ENCODE measurements at places on chromosomes 5 and 9.

- no peak for DNase-seq
These were observed 121.7 kb upstream of the WWC1 start for GRCh38 chr5:168169791-168170190.

GRCh38 chr5:176413255-176413565 lies 3.1 kb downstream of the CLTB start:
- no peak for DNase-seq

DNA sequence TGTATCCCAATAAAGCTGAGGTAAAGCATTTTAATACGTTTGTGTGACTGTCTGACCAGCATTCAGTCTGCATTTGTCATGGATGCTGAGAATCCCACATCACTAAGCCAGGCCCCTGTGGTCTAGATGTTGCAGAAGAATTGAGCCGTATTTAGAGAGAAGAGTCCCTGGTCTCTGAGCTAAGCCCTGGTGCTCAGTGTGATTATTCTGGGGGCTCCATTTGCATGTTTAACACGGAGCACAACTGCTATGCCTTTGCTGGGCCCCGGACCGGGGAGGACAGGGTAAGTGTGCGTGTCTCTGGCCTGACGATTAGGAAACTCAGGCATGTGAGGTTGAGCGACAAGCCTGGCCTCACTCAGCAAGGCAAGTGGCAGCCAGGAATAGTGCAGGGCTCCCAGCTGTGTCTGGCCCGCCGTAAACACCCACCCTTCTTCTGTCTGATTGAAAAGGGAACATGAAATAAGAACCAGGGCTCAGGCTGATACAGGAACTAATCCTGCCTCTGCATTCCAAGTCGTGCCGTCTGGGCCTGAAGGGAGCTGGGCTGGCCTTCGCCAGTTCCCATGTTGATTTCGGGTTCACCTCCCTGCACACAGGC lies 22.3 kb downstream of the FAM78A start:
- no peak for DNase-seq

DNA sequence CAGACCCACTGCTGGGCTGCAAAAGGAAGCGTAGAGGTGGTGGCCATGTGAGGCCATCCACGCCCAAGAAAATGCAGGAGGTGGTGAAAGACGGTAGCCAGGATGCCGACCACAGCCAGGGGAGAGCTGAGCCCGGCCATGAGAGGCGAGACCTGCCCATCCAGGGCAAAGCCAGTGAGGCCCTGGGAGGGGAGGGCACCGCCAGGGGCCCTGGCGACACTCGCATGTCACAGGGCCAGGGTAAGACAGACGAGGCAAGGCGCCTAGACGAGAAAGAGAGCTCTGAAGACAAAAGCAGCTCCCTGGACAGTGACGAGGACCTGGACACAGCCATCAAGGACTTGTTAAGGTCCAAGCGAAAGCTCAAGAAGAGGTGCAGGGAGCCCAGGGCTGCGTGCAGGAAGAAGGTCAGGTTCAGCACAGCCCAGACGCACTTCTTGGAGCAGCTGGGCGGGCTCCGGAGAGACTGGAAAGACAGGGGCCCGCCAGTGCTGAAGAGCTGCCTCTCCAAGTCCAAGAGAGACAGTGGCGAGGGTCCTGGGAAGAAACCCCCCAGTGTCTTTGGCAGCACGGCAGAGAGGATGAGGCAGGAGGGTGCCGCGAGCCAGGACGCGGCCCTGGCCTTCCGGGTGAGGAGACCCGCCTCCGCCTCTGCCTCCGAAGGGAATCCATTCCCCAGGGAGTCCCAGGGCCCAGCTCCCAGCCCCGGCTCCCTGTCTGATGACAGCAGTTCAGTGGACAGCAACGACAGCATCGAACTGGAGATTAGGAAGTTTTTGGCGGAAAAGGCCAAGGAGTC lies 6.9 kb downstream of the PPP1R26 start:
- no peak for DNase-seq

GRCh38 chr9:81685763-81686613 lies 3.4 kb downstream of the TLE1 start:
- DNase-seq = no peak

DNA sequence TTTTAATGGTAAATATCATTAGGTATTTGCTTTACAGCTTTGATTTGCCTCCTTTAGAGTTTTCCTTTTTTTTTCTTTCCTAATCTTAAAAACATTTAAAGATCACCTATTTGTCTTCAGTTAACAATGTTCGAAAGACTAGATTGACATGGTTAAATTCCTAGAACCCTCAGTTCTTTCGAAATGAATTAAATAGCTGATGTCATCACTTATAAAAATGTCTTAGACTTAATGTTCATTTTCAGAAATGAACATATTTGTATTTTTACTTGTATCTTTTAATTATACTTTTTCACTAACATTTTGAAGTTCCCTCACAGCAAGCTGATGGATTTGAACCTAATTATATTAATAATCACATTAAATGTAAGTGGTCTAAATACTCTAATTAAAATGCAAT lies 205.3 kb upstream of the IRX4 start:
- DNase-seq = no peak

DNA sequence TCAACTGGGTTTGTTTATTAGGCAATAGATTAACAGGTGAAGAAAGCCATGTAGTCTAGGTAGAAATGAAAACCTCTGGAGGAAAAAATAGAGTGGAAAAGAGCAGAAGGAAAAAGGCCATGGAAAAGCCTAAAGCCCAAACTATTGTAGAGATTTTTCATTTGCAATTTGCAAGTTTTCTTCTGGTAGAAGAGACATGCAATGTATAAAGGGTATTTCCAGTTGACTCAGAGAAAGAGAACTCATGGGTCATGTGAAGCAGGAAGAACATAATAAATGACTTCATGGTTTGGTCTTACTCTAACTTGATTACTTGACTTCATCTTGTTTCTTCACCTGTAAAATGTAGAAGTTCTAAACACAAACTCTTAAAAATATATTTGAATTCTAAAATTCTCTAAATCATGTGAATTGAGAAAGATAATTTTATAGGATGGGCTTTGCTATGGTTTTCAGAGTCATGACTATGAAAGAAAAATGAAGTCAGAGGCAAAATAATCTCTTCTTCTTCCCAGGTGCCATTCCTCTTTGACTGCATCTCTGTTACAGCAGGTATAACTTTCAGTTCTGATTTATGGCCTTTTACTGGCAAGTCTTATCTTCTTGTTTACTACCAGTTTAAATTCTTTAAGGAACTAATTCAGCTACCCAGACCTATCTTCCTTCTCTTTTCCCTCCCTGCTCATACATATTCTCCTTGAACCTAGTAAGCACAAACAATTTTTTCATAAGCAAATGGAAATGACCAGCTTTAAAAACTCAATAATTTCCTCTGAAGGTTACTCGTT lies 47.7 kb upstream of the TMC1 start:
- DNase-seq = no peak

DNA sequence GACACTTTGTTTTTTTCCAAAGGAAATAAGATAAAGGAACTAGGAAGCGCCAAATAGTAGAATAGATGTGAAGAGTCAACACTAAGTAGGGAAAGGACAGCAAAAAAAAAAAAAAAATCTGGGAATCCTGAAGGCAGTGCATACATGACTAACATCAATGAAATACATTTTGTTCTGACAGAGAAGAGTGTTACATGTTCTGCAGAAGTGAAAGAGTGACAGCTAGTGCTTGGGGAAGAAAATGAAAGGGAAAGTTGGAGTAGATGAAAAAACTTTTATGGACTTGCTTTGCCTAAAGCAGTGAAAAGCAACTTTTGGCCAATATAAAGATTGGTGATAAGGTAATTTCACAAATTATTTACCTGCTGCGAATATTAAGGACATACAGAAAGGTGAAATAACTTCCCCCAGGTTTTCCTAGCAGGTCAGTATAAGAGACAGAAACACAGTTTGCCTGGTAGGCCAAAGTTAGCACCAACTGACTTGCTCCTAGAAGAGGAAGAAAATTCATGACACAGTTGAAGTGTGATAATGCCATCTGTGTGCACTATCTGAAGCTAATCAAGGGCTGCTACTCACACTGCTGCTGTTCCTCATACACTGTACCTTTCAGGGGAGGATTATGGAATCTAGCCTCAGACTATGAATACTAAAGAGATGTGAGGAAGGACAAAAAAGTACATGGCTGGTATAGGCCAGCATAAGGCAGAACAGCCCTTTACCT lies 38.6 kb downstream of the RANBP6 start:
- no peak for DNase-seq

DNA sequence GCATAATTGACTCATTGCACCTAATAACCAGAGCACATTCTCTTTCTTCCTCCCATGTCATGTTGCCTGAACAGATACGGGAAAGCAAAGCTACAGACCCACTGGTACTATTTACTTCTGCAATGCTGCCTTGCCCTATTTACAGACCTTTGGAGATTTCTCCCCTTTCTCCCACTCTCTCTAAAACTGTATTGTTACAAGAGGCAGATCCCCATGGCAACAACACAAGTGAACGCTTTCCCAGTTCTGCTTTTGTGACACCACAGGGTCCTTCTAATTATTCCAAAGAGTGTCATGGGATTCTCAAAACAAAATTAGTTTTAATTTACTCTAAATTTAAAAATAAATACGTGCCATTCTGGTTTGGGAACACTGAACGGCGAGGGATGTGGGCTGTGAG lies 104.7 kb downstream of the KCTD16 start:
- no peak for DNase-seq

DNA sequence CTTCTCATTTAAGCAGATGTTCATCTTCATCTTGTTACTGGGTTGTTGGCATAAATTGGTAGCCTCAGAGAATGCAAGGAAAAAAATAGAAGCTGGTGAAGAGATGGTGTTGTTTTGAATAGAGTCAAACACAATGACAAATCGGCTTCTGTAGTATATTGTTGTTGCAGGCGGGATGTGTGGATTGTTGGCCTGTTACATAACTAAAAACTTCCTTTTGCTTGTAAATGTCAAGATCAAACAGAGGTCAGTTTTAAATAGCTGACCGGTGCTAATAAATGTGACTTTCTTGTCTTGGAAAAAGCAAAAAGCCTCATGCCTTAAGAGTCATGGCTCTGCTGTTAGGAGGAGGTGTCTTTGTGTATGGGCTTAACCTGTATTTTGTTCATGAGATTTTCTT lies 59.2 kb downstream of the CCDC192 start:
- no peak for DNase-seq

DNA sequence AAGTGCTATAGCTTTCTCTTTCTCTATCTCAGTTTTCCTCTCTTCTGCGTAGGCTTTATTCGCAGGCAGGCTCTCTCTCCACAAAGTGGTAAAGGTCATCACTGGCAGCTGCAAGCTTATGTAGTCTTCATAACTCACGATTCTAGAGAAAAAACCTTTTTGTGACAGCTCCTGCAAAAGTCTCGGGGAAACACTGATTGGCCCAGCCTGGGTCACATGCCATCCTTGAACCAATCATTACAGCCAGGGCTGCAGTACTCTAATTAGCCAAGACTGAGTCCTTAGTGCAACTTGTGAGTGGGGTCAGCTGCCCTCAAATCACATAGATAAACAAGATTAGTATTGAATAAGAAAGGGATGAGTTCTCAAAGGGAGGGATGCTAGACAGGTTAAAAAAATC lies 18.3 kb upstream of the FRMPD1 start:
- DNase-seq = no peak

GRCh38 chr5:20434786-20435185 lies 446.8 kb upstream of the CDH18 start:
- DNase-seq = no peak

DNA sequence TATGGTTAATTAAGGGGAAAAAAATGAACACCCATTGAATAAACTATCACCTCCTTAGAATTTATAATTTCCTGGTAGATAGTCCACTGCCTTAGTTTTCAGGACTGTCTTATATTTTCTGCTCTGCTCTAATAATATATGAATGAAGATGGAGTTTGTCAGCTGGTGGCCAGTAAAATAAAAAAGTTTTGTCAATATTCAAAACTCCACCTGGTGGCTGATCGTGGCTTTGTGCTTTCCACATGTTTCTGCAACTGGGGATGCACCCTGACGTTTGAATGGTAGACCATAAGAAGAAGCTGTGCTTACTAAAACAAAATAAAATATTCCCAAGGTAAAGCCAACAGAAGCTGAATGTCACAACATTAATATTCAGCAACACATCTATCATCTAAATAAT lies 286.6 kb upstream of the IZUMO3 start:
- no peak for DNase-seq

DNA sequence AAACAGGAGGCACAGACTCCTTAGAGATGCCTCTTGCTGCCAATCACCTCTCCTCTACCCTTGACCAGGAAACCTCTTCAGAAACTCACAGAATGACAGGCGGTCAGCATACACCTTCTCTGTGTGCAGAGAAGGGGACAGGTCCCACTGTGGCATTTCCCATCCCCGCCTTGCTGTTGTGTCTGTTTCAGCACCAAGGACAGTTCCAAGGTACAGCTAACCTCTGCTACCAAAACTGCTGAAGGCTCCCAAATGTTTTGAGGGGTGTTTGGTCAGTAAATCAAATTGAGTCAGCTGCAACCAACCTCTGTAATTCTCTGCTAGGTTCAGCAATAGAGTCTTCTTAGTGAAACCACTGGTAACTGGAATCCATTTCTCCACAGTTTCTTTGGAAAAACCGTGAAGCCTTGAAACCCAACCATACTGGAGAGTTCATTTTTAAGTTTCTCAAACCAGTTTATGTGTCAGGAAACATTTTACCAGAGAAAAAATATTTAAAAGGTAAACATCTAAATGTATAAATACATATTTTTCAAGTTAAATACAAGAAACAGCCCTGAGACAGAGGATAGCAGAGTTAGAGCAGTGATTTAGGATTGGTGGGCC lies 122.0 kb downstream of the DRD1 start:
- no peak for DNase-seq

- DNase-seq = no peak
These were observed 154.0 kb downstream of the SLC12A2 start for GRCh38 chr5:128237546-128237945.

DNA sequence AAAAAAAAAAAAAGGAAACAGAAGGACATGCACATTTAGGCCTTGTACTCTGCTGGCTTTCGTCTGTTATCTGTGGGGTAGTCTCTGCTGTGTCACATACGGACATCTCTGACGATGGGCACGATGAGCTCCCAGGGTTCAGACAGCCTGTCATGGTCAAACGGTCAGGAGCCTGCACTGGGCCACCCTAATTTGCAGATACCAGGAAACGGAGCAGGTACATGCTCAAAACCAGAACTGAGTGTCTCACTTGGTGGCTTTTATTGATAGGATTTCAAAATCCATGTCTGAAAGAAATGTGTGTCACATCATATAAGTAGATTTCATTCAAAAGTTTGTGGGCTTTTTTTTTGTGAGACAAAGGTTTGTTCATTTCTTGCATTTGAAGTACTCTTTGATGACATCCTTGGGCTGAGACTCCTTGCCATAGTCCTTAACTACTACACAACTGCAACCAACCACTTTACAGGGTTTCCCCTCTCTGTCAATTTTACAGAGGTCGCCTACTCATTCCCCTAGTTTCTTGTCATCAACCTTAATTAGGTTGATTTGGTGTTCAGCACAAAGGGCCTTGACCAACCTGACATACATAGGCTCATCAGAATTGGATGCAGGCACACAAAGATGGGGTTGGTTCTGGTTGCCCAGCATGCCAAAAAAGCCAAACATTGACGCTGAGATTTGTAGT lies 9.0 kb downstream of the CKMT2 start:
- DNase-seq = no peak

DNA sequence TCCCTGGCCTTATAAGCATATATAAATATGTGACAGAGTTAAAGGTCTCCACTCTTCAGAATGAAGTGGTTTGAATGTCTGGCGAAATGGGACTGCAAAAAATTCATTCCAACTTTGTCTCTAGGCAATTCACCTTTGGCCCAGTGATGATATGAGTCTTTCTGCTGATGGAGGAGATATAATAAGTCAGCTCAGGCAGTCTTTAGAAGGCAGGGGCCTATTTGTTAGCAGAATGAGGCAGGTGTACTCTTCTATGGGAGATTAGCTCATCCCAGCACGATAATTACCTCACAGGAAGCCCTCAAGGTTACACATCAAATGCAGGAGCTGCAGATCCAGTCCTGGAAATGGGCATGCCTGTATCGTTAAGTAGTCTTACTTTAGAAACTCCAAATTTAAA lies 300.5 kb downstream of the NR2F1-AS1 start:
- DNase-seq = no peak
